Activated naive CD8-positive, alpha-beta T cell treated with anti-CD3 and anti-CD28 coated beads, Interleukin-2, amount 10 ng/mL, durations not matched to agents 7 days and 5 days (primary cell): ENCODE measurements at places on chromosomes 4 and X. TPM values are rescaled to one million over a fixed set of nuclear protein-coding genes. Genes with fewer than 3 reads are reported as not detected.

The KCTD8 gene
- total RNA-seq, result not detected

GRCh38 chr4:6011686-6012085 is 6.5 kb downstream of the C4orf50 start:
- H3K4me1 ChIP-seq, result peaks cover 4% of the 10 kb centered on the region
- no peak overlapping the region for H3K4me3 ChIP-seq
- DNase-seq, result no peak
- no peak overlapping the region for H3K27ac ChIP-seq
- no peaks in the 10 kb centered on the region for H3K36me3 ChIP-seq

- peaks cover 2% of the 10 kb centered on the region for H3K27me3 ChIP-seq
- H3K4me3 ChIP-seq, result no peak overlapping the region
- H3K36me3 ChIP-seq, result peaks cover 2% of the 10 kb centered on the region
- H3K4me1 ChIP-seq, result peaks cover 2% of the 10 kb centered on the region
Observed at GRCh38 chr4:38574559-38575333, 89.3 kb upstream of the KLF3 start.

The IGSF1 gene
- total RNA-seq, result not detected

The USP27X gene
- total RNA-seq, result 3.3 TPM

- no peaks in the 10 kb centered on the region for H3K36me3 ChIP-seq
- H3K4me1 ChIP-seq, result no peaks in the 10 kb centered on the region
- no peak overlapping the region for H3K4me3 ChIP-seq
- no peak for DNase-seq
Observed at GRCh38 chr4:96009427-96010119, 169.7 kb downstream of the PDHA2 start.

DNA sequence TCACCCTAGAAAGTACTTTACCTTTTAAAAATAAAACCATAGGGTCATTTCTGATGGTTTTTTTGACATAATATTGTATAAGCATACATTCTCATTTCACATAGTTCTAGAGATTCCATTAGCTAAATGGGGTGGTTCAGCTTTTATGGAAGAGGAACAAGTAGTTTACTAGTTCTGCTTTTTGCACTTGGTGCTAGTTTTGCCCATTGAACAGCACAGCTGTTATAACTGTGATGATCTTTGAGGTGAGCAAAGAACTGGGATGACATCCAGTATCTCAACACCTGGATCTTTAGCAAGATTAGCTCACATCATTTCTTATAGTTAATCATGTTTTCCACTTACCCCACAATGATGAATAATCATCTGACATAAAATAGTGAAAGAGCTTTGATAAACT is 40.9 kb downstream of the MOB1B start:
- H3K4me1 ChIP-seq, result peaks cover 4% of the 10 kb centered on the region
- no peak overlapping the region for H3K4me3 ChIP-seq
- DNase-seq, result no peak
- no peak overlapping the region for H3K27ac ChIP-seq
- H3K27me3 ChIP-seq, result no peaks in the 10 kb centered on the region

- H3K27ac ChIP-seq, result no peak overlapping the region
- no peak overlapping the region for H3K4me3 ChIP-seq
- H3K27me3 ChIP-seq, result no peaks in the 10 kb centered on the region
Observed at GRCh38 chr4:48175806-48176205, 41.8 kb upstream of the TXK start.

DNA sequence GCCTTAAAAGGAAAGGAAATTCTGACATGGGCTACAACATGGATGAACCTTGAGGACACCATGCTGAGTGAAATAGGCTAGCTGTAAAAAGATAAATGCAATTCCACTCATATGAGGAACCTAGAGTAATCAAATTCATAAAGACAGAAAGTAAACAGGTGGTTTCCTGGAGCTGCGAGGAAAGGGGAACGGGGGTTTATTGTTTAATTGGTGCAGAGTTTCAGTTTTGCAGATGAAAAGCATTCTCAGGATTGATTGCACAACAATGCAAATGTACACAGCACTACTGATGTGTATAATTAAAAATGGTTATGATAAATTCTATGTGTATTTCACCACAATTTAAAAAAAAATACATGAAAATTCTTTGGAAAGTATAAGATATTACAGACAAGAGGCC is 24.0 kb downstream of the PLRG1 start:
- peaks cover 1% of the 10 kb centered on the region for H3K4me1 ChIP-seq
- no peak overlapping the region for H3K4me3 ChIP-seq
- H3K27ac ChIP-seq, result no peak overlapping the region
- no peak for DNase-seq
- no peaks in the 10 kb centered on the region for H3K36me3 ChIP-seq
- peaks cover 17% of the 10 kb centered on the region for H3K27me3 ChIP-seq

- DNase-seq, result no peak
- H3K4me1 ChIP-seq, result peaks cover 12% of the 10 kb centered on the region
- no peak overlapping the region for H3K4me3 ChIP-seq
- peaks cover 6% of the 10 kb centered on the region for H3K36me3 ChIP-seq
- H3K27me3 ChIP-seq, result no peaks in the 10 kb centered on the region
- no peak overlapping the region for H3K27ac ChIP-seq
Observed at GRCh38 chrX:46582966-46583365, 9.4 kb downstream of the CHST7 start.

DNA sequence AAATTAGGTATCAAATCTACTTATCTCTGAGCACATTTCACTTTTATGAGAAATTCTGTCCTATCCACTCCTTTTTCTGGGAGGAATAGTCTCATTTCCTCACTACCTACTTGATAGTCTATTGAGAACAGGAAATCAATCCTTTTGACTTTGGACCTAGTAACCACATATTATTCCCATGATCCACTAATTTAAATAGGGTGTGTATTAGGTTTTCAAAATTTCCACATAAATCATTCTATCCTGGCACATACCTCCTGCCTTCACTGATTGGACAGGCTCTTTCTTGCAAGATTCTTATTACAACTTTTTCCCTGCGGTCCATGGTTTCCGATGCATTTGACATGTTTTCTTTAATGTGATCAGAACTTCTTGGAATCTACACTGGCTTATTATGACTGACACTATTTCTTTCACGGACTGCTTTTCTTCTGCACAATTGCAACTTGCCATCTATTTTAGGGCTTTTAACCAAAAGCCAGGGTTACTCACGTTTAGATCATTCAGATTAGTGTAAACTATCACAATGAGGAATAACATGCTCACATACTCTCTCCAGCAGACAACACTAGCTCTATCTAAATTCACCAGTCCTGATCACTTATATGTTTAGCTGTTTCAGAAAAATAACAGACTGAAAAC is 419.9 kb upstream of the SLIT2 start:
- H3K4me3 ChIP-seq, result no peak overlapping the region
- no peaks in the 10 kb centered on the region for H3K27me3 ChIP-seq
- DNase-seq, result no peak
- H3K27ac ChIP-seq, result no peak overlapping the region
- no peaks in the 10 kb centered on the region for H3K36me3 ChIP-seq
- no peaks in the 10 kb centered on the region for H3K4me1 ChIP-seq

DNA sequence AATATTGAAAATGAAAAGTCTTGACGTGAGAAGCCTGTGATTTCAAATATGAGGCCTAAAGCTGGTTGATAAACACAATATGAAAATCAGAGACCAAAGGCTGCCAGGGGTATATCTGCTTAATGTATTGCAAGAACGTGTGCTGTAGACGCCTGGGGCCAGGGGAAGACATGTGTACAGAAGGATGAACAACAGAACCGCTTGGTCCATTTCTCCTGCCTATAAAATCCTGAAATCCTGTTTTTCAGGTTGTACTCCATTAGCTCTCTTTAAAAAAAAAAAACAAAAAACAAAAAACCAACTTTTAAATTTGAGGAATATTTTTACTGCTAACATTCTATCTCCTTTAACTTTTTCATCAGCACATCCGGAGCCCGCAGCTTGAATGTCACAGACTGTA is 109.2 kb downstream of the STOX2 start:
- no peak overlapping the region for H3K27ac ChIP-seq
- no peak for DNase-seq
- no peaks in the 10 kb centered on the region for H3K36me3 ChIP-seq
- peaks cover 3% of the 10 kb centered on the region for H3K4me1 ChIP-seq
- H3K4me3 ChIP-seq, result no peak overlapping the region

- H3K27me3 ChIP-seq, result peaks cover 3% of the 10 kb centered on the region
- H3K4me3 ChIP-seq, result no peak overlapping the region
- H3K36me3 ChIP-seq, result no peaks in the 10 kb centered on the region
Observed at GRCh38 chr4:107468812-107469211, 251.2 kb downstream of the PAPSS1 start.

DNA sequence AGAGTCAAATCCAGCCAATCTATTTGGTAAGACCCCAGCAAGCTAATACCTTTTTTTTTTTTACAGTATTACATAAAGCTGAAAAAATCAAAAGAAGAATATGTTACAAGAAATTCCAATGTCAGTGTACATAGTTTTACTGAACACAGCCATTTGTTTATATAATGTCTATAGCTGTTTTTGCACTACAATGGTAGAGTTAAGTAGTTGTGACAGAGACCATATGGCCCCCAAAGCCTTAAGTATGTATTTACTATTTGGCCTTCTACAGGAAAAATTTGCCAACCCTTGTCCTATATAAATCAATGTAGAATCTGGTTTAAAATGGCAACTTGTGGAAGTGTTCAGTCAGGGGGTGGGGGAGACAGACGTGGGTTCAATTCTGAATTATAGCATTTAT is 60.7 kb downstream of the ANTXR2 start:
- H3K27ac ChIP-seq, result no peak overlapping the region
- H3K4me1 ChIP-seq, result peaks cover 23% of the 10 kb centered on the region
- H3K4me3 ChIP-seq, result no peak overlapping the region
- no peaks in the 10 kb centered on the region for H3K27me3 ChIP-seq
- DNase-seq, result no peak

- H3K4me1 ChIP-seq, result peaks cover 5% of the 10 kb centered on the region
- no peak overlapping the region for H3K4me3 ChIP-seq
- H3K27ac ChIP-seq, result no peak overlapping the region
- H3K36me3 ChIP-seq, result no peaks in the 10 kb centered on the region
Observed at GRCh38 chrX:40131654-40132337, 34.0 kb upstream of the BCOR start.

- DNase-seq, result no peak
- no peak overlapping the region for H3K27ac ChIP-seq
- H3K27me3 ChIP-seq, result peaks cover 2% of the 10 kb centered on the region
Observed at GRCh38 chrX:18855919-18856644, 127.8 kb downstream of the PHKA2 start.

DNA sequence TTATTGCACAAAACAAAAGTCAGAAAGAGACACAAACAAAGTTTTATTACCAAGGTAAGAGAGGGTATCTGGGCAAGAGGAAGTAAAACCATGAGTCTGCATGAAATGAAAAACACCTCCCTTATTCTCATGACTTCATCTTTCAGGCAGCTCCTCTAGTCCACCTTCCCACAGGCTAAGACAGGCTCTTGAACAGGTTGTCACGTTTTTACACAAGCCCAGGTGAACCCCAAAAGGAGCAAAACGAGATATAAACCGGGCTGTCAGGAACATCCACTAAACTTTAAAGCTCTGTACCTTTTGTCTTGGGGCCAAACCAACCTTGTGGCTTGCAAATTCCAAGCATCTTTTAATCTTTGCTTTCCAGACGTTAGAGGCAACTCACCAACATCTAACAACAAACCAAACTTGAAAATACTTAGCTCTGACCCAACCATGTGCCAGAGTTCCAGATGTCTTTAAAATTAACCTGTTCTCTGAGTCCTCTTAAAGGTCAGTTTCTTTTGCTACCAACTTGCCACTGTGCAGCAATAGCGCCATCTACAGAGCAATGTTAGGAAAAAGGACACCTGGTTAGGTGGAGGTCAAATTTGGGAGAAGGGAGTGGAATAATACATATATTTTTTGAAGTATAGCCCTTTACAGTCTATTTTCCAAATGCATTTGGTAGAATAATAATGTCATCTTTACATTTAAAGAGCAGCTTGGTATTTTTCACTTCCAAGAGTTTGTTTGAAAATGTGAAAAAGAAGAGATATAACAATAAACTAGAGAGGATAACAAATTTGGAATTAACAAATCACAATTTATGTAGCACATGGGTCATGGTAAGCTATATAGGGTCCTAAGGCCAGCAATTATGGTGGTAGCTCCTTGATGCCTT is 73.1 kb downstream of the QRFPR start:
- H3K36me3 ChIP-seq, result no peaks in the 10 kb centered on the region
- peak overlapping the region; percentile 31 for H3K27ac ChIP-seq
- peaks cover 6% of the 10 kb centered on the region for H3K27me3 ChIP-seq
- DNase-seq, result no peak
- H3K4me3 ChIP-seq, result no peak overlapping the region
- peaks cover 15% of the 10 kb centered on the region for H3K4me1 ChIP-seq

The GABRG1 gene
- total RNA-seq, result not detected

GRCh38 chr4:99885063-99885664 is 9.1 kb downstream of the LAMTOR3 start:
- H3K27ac ChIP-seq, result no peak overlapping the region
- DNase-seq, result no peak
- no peaks in the 10 kb centered on the region for H3K27me3 ChIP-seq
- H3K4me1 ChIP-seq, result peaks cover 4% of the 10 kb centered on the region
